ENCODE measurements at places on chromosomes 6 and 20.

DNA sequence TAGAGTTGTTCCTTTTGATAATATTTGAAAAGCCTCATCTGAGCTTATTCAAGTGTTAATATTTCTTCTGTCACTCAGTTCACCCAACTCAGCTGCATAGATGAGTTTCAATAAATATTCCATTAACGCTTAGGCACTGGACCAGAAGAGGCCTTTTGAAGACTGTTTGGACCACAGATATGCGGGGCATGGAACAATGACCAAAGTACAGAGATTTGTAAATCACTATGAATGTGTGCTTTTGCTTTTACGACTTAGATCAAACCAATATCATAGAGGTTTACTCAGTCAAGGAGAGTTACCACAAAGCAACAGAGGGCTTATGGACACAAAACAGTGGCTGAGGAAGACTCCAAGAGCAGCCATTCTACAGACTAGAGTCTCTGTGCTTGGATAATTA, 99.9 kb downstream of the RTN4IP1 start:
- DNase-seq, result no peak

- DNase-seq, result no peak
Observed at GRCh38 chr6:28553986-28554881, 28.6 kb downstream of the GPX5 start.

- no peak for DNase-seq
Observed at GRCh38 chr20:39108746-39109145, 146.6 kb downstream of the DHX35 start.

DNA sequence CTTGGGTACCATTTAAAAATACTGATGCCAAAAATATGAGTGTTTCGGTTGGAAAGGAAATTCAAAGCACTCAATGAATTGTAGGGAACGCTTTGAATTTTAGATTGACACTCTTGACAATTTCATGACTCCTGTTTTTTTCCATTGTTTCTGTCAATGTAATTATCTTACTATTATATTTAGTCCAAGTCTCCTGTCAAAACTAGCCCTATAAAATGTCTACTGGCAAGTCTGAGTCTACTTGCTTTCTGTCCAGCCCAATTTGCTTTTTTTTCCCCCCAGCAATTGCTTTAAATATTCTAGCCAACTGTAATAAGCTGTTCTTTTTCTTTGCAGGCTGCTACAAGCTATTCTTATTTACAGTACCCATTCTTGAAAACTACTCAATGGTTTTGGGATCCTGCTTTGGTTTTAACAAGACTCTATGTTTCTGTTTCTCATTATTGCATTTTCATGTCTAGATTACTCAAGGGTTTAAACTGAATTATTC, 1103.9 kb upstream of the GJE1 start:
- no peak for DNase-seq

GRCh38 chr6:142669471-142670351, 275.3 kb downstream of the HIVEP2 start:
- no peak for DNase-seq

GRCh38 chr20:63268671-63269439, 3.8 kb upstream of the ARFGAP1 start:
- no peak for DNase-seq

DNA sequence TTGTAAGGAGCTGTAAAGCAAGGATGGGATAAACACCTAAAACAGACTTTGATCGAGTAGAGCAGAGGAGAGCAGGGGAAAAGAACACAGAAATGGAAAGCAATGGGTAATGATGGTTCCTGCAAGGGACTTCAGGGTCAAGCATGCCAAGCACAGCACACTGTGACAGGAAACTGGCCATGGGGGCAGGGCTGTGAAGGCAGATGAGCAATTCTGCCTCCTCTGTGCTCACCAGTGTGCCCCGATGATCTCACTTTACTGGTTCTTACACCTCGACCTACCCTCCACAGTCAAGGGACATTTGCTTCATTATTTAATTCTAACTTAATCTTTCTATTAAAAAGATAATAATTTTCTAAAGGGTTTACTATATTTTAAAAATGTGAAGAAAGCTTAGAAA, 21.6 kb upstream of the MYB start:
- no peak for DNase-seq

- DNase-seq, result peak; percentile 35
Observed at GRCh38 chr6:151060096-151060765, 179.5 kb upstream of the AKAP12 start.

DNA sequence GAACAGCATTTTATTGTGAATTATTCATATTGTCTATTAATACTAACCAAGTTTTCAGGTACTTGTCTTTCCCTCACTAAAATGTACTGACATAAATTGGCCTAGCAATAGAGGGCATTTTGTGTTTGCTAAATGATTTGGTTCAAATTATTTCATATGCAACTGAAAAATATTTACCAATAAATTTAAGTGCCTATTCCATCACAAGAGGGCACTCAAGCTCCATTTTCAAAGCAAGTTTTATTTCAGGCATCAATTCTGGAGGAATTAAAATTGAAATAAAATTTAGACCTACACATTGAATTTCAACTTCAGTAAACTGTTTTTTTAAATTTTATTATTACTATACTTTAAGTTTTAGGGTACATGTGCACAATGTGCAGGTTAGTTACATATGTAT, 114.3 kb upstream of the SYNCRIP start:
- DNase-seq, result no peak

GRCh38 chr6:25112322-25112773, 166.8 kb upstream of the CARMIL1 start:
- DNase-seq, result no peak

- DNase-seq, result no peak
Observed at GRCh38 chr20:3121271-3121911, 36.9 kb upstream of the AVP start.

GRCh38 chr20:50317116-50317515, 126.5 kb downstream of the CEBPB start:
- no peak for DNase-seq

DNA sequence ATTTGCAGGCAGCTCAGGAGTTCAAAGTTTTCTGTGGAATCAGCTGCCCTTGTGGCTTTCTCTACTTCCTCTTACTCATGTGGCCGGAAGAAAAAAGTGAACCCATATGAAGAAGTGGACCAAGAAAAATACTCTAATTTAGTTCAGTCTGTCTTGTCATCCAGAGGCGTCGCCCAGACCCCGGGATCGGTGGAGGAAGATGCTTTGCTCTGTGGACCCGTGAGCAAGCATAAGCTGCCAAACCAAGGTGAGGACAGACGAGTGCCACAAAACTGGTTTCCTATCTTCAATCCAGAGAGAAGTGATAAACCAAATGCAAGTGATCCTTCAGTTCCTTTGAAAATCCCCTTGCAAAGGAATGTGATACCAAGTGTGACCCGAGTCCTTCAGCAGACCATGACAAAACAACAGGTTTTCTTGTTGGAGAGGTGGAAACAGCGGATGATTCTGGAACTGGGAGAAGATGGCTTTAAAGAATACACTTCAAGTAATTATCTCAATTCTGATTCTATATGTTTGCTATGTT, 1.1 kb downstream of the MGME1 start:
- no peak for DNase-seq

GRCh38 chr20:62049342-62050165, 16.1 kb downstream of the TAF4 start:
- DNase-seq, result no peak

- no peak for DNase-seq
Observed at GRCh38 chr6:25769983-25770382, 15.4 kb downstream of the SLC17A4 start.

DNA sequence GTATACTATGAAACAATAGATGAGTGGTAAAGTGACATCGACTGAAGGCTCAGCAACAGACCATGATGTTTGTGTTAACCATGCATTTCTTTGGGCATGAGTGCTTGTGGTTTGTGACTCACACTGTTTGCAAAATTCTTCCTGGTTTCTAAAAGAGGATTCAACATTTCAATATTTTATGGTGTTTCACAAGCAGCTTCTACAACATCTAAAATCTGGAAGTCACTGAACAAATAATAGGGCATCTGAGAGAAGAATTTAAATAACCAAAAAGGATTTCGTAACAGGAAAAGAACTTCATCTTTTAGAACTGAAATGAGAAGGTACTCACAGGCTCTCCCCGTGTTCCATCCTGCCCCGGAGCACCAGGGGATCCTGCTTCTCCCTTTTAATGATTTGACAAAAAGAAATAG, 146.2 kb downstream of the COL21A1 start:
- no peak for DNase-seq

- DNase-seq, result peak; percentile 60
Observed at GRCh38 chr6:160930547-160931377, 60.8 kb upstream of the MAP3K4 start.

DNA sequence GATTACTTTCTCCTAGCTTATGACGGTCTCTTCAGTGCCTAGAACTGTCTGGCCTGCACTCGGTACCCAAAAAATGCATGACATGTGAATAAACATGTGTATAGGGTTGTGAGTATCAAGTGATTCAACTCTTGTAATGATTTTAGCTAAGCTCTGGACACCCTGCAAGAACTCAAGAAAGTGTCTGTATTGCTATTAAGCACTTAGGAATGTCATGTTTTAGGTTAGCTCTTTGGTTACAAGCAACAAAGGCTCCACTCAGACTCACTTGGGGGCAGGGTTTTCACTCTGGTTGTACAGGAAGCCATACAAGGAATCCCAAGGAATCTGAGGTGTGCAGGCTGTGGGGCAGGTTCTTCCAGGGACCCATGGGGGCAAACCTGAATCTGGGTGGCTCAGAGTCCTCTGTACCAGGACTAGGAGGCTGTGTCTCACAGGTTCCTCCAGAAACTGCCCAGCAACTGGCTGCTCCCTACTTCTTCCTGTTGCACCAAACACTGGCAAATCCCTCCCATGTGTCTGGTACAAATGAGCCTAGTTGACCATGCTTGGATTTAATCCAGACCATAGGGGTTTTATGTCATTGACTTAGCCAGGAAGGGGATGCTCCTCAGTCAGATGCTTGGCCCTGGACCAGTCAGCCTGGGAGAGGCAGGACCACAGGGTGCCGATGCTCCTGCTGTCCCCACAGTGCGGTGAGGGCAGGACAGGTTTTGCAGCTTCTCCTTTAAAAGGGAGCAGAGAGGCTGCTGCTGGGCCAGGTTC, 77.9 kb upstream of the CDH4 start:
- DNase-seq, result no peak

- DNase-seq, result peak; percentile 63
Observed at GRCh38 chr6:15504581-15505350, 158.1 kb downstream of the DTNBP1 start.

GRCh38 chr6:27809939-27810767, 102.0 kb downstream of the OR2B2 start:
- peak; percentile 64 for DNase-seq

- DNase-seq, result no peak
Observed at GRCh38 chr6:153172815-153173214, 41.7 kb upstream of the RGS17 start.

DNA sequence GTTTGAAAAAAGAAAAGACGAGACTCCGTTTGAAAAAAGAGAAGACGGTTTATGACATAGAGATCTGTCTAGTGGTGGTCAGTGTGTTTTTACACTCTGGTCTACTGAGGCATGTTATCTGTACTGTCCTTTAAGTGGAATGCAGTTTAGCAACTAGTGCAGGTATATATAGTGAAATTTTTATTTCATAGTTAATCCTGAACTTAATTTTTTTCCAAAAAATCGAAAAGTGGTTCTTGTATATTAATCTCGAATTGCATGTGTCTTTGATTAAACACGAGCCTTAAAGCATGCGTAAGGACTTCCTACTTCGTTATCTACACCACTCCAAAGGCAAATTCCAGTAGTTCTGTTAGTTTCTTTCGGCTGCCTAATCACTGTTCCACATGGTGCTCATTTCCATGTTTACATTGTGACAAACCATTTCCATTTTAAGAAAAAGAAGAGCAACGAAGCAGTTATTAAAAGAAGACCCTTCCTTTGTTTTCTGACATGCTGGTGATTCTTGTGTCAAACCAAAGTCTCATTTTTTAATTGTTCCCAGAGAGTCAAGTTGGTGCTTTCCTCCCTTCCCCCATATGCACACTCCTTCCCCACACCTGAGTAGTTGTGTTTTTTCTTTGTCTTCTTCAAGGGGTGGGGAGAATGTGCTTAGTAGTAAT, 2.3 kb downstream of the SNX9 start:
- DNase-seq, result no peak

DNA sequence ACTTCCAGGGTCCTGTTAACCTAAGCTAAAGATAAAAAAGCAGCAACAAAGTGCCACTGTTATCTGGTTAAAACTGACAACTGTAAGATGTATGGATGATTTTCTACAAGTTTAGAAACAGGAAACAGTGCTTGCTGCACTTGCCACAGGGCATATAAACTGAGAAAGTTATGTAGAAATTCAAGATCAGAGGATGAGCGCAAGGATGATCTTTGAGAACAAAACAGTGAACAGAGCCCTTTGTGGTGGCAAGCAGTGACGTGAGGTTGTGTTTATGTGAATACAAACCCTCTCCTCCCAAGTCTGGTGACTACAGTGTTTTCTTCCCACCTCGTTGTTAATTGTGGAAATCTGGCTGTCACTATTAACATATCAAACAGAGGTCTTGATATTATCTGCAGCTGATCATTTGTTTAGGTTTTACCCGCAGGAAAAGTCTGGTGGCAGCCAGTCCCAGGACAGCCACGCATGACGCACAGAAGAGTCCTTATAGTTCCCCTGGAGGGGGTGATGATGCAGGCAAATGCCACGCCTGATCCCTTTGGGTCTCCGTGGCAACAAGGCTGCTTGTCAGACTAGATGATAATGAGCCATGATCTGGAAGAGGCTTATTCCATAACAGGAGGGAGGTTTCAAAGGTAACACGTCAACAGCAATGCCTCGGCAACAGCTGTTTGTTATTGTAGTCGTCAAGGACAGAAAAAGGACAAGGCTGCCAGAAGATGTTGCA, 43.1 kb upstream of the TNFAIP3 start:
- no peak for DNase-seq

- peak; percentile 40 for DNase-seq
Observed at GRCh38 chr6:19934996-19935591, 97.9 kb downstream of the ID4 start.

- DNase-seq, result peak; percentile 80
Observed at GRCh38 chr6:139291813-139292619, at the start of gene TXLNB. TSS of gene TXLNB (minus strand) at chr6:139291998. CDS start at chr6:139288899, 3,099 bp downstream.

GRCh38 chr6:155426408-155426945, 29.2 kb downstream of the NOX3 start:
- DNase-seq, result no peak

- no peak for DNase-seq
Observed at GRCh38 chr6:97841763-97842162, 558.7 kb upstream of the MMS22L start.

GRCh38 chr20:59813948-59814839, 119.2 kb downstream of the SYCP2 start:
- no peak for DNase-seq

- no peak for DNase-seq
Observed at GRCh38 chr6:106082735-106083398, 3.3 kb upstream of the PRDM1 start.

- no peak for DNase-seq
Observed at GRCh38 chr6:32583527-32583898, 6.1 kb downstream of the HLA-DRB1 start.

DNA sequence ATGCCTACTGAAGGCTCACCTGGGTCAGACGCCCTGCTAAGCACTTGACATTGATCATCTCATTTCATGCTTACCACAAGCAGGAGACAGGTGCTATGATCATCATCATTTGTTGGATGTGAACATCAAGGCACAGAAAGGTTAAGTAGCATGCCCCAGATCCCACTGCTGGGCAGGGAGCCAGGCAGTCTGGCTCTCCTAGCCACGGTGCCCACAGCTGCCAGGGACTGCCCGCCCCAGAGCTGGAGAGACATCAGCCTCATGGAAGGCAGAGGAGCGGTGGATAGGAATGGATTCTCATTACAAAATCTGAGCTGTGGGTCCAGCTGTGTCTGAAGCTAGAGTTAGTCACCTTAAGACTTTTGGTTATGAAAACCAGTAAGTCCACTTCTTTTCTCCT, 3.6 kb downstream of the SULF2 start:
- DNase-seq, result no peak

All from tibial artery (tissue), 4 donors.